ENCODE measurements at places on chromosomes 4 and X. TPM values are rescaled to one million over a fixed set of nuclear protein-coding genes. Genes with fewer than 3 reads are reported as not detected.

- DNase-seq: peak; percentile 29
Observed at GRCh38 chrX:34300871-34301270, 168.8 kb upstream of the FAM47A start.

- no peak for DNase-seq
Observed at GRCh38 chr4:85257817-85258370, 217.1 kb upstream of the ARHGAP24 start.

DNA sequence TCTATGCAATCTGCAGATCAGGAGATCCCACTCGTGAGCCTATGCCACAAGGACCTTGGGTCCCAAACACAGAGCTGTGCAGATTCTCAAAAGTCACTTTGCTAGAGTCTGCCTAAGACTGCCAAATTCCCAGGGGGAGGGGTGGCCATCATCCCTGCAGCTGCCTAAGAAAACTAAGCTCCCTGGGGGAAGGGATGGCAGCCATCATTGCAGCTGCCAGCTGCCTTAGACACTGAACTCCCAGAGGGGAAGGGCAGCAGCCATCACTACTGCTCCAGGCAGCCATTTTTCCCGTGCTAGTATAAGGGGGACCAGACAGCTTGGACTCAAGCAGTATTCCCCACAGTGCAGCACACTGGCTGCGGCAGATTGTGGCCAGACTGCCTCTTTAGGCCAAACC lies 156.9 kb downstream of the NKX6-1 start:
- no peak for DNase-seq

GRCh38 chr4:5101571-5101970 lies 50.3 kb downstream of the STK32B start:
- no peak for DNase-seq

NUDT10 gene
- 3.5 TPM for total RNA-seq

DNA sequence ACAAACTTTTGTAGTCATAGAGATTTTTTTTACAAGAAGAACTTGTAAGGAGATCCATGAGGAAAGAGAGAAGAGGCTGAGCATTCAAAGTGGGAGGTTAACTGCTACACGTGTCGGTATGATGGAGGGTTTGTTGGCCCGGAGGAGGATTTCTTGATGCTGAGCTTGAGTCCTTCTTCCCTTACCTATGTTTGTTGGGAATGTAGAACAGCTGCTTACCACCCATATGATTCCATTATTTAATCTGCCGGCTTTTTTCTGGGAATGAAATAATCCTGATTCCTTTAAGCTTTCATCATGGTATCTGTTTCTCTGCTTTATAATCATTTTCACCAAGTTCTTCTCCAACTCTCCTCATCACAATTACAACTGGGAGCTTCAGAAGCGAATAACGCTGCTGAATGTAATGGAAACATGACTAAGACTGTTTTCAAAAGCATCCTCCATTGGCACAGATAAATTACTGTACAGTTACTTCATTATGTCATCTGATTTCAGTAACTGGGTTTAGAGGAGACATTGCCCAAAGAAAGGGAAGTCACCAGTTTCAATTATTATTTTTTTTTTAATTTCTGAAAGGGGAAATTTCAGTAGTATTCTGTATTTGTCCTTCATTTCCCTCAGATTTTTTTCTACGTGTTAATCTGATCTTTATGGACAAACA lies 420.6 kb downstream of the SPRY1 start:
- no peak for DNase-seq

DNA sequence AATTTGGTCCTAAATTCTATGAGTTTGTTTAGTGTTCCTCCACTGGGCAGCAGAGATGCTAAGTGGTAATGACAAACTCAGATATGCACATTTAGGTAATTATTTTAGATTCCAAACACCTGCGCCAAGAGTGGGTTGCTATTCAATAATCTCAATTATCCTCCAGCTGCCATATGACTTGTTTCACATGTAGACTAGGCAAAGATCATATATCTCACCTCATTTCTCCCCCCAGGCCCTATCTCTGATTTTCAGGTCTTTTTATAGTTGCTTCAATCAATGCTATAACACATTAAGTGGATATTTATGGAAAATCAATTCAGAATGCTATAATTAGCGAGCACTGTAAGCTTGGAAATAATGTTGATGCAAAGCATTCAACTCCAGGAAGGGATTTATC lies 217.6 kb downstream of the KCTD8 start:
- DNase-seq: no peak

NDST3 gene
- total RNA-seq: not detected

PF4V1 gene
- total RNA-seq: not detected

DGAT2L6 gene
- not detected for total RNA-seq

- DNase-seq: no peak
Observed at GRCh38 chr4:180696460-180697092, 1546.6 kb upstream of the TENM3 start.

FAM47E gene
- total RNA-seq: not detected

DNA sequence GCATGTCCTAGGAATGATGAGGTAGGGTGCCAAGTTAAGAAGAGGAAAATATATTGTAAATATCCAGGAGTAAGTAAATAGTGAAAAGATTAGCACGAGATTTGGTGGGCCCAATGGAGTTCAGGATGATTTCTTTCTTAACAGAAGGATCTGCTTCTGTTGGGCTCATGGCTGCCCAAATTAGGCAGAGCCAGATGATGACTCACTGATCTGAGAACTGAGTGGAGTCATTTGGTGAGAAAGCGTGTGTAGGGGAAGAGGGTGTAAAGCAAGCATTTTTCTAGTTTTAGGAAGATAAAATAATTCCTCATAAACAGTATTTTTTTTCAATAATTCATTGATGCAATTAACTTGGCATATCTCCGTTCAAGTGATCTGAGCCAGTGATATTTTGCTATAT lies 1.6 kb downstream of the TBX22 start:
- DNase-seq: no peak

- no peak for DNase-seq
Observed at GRCh38 chrX:70025464-70025863, 24.3 kb downstream of the AWAT2 start.

CENPVL2 gene
- total RNA-seq: not detected

GRCh38 chr4:186137196-186137794 lies 32.8 kb downstream of the FAM149A start:
- no peak for DNase-seq

Measured in activated CD8-positive, alpha-beta T cell treated with anti-CD3 and anti-CD28 coated beads for 36 hours (primary cell).